ENCODE measurements at places on chromosomes 7 and 10.

- DNase-seq = no peak
These were observed 277.0 kb downstream of the INHBA start for GRCh38 chr7:41425926-41426325.

GRCh38 chr7:36286226-36286625 lies 103.4 kb upstream of the ANLN start:
- DNase-seq = no peak

GRCh38 chr10:130022511-130023299 lies 58.6 kb upstream of the EBF3 start:
- no peak for DNase-seq

- DNase-seq = no peak
These were observed 1.5 kb downstream of the PCDH15 start for GRCh38 chr10:54799506-54799905.

- DNase-seq = no peak
These were observed 36.1 kb upstream of the CHST15 start for GRCh38 chr10:124129471-124129870.

DNA sequence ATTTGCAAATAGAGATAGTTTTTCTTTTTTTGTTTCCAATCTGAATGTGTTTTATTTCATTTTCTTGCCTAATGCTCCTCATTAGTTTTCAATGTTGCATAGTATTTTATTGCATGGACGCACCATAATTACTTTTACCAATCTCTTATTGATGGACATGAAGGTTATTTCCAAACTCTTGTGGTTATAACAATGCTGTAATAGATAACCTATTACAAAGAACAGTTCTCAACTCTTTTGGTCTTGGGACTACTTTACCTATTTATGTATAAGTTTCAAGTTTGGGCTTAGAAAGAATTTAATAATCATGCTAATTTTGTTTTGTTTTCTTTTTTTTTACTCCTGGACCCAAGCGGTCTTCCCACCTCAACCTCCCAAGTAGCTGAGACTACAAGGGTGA lies 7.0 kb downstream of the SHLD2 start:
- DNase-seq = no peak

DNA sequence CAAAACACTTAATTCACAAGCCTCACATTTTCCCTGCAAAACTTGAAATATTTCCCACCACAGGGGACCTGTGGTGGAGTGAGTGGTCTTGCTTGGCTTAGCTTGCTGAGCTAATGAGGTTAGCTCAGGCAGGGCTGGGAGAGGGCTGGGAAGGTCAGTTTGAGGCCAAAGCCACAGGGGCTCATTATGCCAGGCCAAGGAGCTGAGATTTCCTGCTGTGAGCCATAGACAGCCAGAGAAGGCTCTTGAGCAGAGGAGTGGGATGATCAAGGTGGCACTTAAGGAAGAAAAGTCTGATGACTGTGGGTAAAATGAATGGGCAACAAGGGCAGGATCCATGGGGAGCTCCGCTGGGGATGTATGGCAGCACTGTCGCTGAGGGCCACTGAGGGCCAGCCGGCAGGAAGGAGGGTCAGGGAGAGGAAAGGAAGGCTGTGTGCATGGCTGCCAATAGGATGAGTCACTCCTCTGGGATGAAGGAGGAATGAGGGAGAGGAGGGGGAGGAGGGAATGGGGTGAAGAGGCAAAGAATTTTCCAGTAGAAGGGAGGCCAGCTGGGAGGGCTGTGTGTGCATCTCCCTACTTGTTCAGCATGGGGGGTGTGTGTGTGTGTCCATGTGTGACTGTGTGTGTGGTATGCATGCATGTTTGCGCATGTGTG lies 18.7 kb upstream of the ZNF488 start:
- DNase-seq = no peak

All from SHP77 (cell line).